ENCODE measurements at places on chromosomes 6 and 20. TPM values are rescaled to one million over a fixed set of nuclear protein-coding genes. Genes with fewer than 3 reads are reported as not detected.

- no peak for DNase-seq
Observed at GRCh38 chr6:13553646-13554045, 20.8 kb upstream of the SIRT5 start.

DNA sequence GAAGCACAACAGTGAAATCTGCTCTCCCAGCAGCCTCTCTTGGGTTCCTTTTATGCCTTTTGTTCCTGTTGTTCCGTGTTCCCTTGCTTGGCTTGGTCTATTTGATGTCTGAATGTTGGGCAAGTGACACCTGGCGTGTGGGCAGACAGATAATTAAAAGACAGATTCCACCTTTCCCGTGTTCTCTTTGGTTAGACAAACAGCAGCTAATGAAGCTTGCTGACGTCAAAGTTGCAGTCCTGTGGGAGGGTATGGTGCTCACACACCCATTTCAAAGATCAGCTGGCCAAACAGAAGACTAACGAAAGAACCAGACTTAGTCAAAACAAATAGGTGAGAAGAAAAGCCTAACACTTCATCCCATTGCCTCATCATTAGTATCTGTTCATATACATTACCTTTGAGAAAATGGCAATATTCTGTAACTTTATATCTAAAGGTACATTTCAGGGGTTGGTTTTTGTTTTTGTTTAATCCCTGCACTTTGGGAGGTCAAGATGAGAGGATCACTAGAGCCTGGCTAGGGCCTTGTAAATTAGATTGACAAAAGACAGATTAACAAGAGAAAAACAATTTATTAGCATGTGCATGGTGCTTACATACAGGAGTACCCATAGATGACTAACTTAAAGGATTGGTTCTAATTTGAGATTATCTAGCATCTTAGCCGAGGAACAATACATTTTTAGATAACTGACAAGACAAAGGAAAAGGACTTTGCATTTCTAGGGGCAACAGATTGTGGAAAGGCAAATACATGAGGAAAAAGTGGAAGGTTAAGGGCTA lies 48.9 kb upstream of the TNFRSF21 start:
- DNase-seq = no peak

- peak; percentile 30 for DNase-seq
Observed at GRCh38 chr6:147983581-147984366, 358.9 kb upstream of the SASH1 start.

GRCh38 chr6:42509256-42509655 lies 54.6 kb upstream of the UBR2 start:
- DNase-seq = no peak

DNA sequence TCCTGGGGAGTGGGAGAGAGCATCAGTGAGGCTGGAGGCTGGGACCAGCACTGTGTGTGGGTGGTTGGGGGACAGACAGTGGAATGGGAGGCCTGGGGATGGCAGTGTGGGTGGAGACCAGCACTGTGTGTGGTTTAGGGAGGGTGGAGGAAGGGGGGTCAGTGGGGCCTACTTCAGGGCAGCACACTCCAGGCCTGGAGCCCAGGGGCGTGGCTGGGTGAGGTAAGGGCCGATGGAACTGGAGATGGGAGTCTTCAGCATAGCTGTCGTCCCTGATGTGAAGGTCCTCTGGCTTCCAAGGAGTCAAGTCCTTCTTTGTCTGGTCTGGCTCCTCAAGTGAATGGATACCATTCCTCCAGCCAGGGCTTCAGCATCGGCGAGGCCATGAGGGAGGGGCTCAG lies 18.6 kb downstream of the KCNK17 start:
- peak; percentile 18 for DNase-seq

- no peak for DNase-seq
Observed at GRCh38 chr20:54324041-54324440, 116.2 kb downstream of the PFDN4 start.

DNA sequence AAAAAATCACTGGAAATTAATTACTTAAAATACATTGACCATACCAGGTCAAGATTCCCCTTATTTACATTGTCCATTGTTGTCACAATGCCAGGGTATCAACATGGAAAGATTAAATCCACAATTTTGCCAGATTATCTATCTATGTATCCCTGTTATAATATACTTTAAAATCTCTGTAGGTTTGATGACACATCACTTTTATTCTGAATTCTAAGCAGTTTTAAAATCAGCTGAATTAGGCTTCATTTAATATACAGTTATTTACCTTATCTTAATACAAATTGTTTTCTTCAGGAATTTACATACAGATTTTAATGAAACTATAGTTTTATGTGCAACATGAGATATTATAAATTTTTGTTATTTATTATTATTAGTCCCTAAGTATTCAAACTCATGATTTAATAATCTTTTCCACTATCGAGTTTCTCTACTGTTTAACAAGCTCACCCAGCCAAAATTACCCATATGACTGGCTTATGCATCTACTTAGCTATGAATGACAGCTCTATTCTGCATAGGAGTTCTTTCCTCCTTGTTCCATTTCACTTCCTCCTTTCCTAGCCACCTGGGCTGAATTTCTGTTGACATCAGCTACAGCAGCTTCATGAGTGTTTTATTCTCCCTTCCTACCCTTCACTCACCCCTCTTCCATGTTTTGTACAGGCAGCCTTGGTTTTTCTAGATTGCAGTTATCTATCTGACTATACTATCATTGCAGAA lies 654.2 kb upstream of the MAP3K7 start:
- DNase-seq = no peak

DNA sequence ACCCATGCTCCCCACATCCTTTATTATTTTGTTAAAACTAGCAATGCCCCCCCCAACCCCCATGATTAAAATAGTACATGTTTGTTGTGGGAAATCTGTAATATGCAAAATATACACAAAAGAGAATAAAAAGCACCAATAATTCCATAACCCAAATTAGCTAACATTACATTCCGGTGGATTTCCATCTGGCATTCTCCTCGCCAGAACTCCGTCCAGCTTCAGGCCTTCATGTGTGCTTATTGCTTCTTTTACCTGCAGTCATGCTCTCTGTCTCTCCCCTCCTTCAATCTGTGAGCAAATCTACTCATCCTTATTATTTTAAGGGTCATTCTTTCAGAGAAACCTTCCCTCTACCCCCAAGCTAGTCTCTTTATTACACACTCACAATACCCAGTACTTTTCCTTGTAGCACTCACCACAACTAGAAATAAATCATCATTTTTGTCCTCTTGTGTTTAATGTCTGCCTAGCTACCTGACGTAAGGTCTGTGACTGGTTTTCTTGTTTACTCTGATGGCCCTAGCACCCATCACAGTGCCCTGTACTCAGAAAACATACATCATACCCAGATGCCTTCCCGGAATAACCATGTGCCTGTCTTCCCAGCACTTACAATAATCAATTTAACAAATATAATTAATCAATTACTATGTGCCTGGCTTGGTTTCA lies 25.6 kb upstream of the IER3 start:
- no peak for DNase-seq

GRCh38 chr6:7150381-7151064 lies 42.8 kb downstream of the RREB1 start:
- DNase-seq = no peak

GRCh38 chr6:159852877-159853276 lies 37.9 kb upstream of the MAS1 start:
- DNase-seq = no peak

- DNase-seq = no peak
Observed at GRCh38 chr6:150345781-150346180, 23.0 kb upstream of the IYD start.

GRCh38 chr6:123215211-123215610 lies 219.2 kb downstream of the CLVS2 start:
- DNase-seq = no peak

- no peak for DNase-seq
Observed at GRCh38 chr20:19968028-19968427, 49.1 kb upstream of the NAA20 start.

DNA sequence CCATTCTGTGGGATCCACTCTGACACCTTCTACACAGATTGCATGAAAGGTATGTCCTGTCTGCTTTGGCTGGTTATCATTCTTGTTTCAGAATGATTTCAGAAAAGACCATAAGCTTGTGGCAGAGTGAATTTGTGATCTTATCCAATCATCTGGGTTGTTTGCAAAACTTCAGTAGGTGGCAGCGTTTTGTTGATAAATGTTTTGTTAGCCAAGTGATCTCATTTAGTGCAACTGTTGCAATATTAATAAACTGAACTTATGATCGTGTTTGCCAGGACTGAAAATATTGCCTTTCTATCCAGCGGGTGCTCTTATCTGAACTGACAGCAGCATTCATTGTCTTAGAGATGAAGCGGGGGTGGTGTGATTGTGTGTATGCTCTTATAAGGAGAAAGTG lies 613.2 kb upstream of the NOX3 start:
- DNase-seq = peak; percentile 4

DNA sequence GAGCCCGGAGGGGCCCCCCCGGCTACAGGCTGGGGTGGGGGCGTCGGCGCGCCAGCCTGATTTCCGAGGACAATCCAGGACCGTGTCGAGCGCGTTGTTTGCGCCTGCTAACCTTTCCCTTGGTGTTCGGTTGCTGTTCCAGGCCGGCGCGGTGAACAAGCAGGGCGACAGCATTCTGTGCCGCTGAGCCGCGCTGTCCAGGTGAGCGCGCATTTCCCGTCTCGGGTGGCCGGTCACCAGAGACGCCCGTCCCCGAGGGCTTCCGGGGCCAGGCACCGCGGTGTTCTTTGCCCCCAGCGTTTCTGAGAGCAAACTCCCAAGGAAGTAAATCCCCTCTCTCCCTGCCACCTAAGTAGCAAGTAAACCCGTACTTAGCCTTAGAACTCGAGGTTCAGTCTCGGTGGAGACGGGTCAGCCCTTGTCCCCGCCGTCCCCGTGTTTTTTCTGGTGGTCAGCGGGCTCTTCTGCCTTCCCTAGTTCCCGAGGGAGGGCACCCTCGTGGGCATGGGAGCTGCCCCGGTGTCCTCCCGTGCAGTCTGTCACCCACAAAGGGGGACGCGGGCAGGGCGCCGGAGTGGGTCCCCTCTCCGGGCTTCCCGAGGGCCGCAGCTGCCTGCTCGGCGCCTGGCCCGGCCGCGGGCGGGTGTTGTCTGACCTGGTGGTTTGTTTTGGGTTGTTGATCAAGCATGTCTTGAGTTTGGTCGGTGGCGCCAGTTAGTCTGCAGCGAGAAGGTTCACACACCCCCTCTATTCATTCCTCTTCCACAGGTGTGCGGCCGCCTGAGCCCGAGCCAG lies 1.5 kb downstream of the ID4 start:
- DNase-seq = peak; percentile 21

Gene BPIFB6
- not detected for polyA plus RNA-seq

Gene PKHD1
- polyA plus RNA-seq = 9.5 TPM

Gene SEMG1
- polyA plus RNA-seq = not detected

Gene PRDM1
- polyA plus RNA-seq = 5.2 TPM

Gene SOD2
- polyA plus RNA-seq = 95.9 TPM

Measured in hindlimb muscle (tissue), 1 donor.